Skeletal muscle tissue (tissue), 5 donors: ENCODE measurements at places on chromosomes 5 and 9. TPM values are rescaled to one million over a fixed set of nuclear protein-coding genes. Genes with fewer than 3 reads are reported as not detected.

MARVELD2 gene
- total RNA-seq, result 0.52 TPM

ROR2 gene
- total RNA-seq, result 4.2 TPM

S1PR3 gene
- total RNA-seq, result 12.5 TPM

PCDHA1 gene
- not detected for total RNA-seq

STX17 gene
- total RNA-seq, result 18.3 TPM
